Activated CD8-positive, alpha-beta memory T cell treated with anti-CD3 and anti-CD28 coated beads for 4 hours (primary cell): ENCODE measurements at places on chromosomes 7 and 10.

DNA sequence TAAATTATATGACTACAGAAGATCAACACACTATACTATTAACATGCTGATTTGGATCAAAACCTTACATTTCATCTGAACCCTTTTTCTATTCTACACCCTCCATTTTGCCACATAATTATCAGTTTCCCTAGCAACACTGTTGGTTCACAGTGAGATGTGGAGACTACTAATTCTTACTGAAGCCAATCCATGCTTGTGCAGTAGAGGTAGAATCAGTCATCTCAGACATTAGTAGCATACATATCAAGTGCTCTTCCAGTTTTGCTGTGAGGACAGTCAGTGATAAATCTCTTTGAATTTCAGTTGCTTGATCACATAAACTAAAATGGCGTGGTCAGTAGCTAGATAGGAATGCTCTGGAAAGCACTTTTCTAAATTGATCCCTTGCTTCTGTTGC, 70.3 kb downstream of the PON1 start:
- no peak for DNase-seq

DNA sequence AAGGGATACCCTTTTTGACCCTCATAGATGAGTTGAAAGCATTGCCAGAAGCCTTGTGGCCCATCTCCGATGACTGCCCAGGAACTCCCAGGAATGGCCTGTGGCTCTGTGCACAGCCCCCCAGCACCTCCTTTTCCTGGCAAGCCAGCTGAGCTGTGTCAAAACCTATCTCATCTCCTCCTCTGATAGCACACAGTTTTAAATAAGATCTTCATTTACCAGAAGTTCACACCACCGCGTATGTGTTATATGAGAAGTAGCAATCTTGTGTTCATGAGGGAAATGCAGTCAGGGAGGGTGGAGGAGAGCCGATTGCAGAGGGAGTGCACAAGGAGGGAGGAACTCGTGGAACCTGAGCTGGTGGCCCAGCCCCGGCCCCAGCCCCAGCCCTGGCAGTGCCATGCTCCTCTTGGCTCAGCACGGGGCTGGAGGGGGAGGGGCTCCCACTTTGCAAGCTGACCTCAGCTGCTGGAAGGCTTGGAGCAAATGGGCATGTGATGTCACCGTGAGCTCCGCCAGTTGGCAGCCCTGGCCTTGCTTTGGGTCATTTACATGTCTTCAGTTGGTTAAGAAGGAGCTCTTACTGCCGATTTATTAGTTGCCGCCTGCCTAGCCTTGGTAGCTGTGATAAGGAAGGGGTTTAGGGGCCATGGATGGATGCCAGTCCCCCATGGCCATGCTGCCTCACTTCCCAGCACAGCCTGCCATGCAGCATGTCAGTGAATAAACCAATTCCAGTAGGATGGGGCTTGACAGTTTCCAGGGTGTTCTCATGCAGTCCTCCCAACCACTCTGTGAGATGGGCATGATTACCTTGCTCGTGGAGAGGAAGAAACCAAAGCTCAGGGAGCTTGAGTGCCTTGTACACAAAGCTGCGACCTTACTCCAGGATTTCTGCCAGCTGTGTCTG, 20.0 kb downstream of the UNC5B start:
- DNase-seq = no peak

GRCh38 chr10:88281592-88282347, 301.3 kb downstream of the RNLS start:
- no peak for DNase-seq

- no peak for DNase-seq
These were observed 14.7 kb downstream of the FKBP6 start for GRCh38 chr7:73342645-73343044.
